ENCODE measurements at places on chromosomes 1 and 21.

DNA sequence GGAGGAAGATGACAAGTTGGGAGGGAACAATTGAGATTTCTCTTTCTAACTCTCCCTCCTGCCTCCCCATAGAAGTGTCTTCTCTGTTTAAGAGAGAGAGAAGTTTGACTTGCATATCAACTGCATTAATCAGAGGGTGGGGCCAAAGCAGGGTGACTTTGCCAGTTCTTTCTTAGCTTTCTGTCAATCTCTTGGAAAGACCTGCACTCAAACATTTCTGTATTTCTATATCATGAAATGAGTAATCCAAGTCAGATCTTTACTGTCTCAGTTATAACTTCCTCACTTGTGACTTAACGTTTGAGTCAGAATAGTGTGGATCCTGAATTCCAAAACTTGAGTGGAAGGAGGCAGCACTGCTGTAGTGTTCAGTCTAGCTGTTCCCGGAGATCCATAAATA lies 180.8 kb upstream of the KCNK2 start:
- no peak for DNase-seq

DNA sequence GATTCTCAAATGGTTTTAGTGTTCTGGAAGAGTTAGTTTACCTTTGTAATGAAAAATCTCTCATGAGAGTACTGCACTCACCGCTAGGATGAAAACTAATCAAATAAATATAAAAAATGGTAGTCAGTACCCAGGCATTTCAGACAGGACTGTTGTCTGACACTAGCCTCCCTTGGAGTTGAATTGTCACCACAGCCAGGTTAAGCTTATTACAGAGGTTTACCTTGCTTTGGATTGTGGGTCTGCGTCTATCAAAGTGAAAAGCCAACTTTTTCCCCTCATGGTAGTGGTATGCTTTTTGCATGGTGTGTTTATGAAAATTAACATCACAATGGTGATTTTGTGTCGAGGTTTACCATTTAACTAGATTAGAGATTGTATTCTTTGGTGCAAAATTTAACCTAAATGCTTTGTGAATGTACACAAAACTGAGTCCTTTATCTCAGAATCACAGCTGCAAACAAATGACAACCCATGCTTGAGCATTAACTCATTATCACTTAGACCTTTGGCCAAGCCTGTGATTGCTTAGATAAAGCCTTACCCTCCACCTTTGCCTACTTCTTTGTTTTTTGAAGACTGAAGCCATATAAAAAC lies 20.1 kb downstream of the RAP1A start:
- DNase-seq = no peak

DNA sequence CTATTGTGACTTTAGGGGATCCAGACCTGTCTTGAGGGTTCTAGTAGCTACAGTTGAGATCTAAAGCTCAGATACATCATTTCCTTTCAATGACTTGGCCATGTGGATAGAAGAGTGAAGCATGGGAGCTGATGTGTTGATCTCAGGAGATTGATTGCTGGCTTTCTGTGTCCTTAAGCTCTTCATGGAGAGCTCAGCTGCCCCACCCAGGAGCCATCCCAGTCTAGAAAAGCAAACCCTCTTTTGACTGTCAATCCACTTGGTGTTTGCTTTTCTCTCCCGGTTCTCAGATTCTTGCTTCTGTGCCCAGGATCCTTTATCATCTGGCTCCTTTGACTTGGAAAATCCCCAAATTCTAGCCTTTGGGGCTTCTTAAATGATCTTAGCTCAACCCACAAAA lies 87.2 kb downstream of the ATP1A1 start:
- DNase-seq = no peak

DNA sequence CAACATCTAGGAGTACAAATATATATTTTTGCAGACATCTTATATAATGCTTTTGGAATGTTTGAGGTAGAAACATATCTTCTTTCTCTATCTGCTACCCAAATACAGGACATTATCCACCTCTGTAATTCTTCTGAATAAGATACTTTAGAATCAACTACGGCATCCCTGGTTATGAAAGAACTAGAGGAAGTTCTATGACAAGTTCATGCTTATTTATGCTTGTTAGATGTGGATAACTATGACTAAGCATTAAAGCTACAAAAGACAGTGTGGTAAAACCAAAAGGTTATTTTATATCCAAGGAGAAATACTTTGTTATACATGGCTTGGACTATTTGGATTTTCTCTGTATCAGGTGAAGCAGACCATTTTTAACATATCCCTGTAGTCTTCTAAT lies 894.0 kb downstream of the KCNT2 start:
- DNase-seq = no peak

- no peak for DNase-seq
These were observed 561 bp downstream of the CD1E start for GRCh38 chr1:158354255-158354654.

GRCh38 chr1:61757950-61758349 lies 15.7 kb downstream of the PATJ start:
- DNase-seq = no peak

DNA sequence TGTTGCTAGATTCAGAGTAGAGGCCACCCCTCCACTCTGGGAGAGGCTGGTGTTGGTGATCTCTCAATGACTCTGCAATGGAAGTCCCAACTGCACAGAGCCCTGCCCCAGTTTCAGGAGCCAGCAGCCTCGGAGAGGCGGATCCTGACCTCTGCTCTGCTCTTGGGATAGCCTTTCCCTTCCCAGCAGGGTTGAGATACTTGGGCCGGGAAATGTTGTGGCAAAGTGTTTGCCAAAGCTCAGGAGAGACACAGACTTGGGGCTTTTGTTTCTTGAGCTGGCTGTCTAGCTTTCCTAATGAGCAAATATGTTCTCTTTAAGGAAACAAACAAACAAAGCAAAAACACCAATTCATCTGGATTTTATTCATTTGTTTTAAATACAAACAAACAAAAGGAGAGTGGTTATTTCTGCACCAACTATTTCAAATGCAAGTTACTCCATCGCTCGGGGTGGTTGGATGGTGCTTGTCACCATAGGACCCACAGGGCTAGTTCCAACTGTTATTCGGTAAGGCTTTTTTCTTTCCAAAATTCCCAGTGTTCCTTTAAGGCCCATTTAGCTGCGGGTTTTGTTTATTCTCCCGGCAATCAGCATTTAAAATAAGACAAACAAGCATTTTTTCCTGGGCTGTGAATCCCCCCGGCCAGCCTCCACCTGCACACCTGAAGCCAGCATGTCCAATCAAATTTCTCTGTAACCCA lies 193.9 kb upstream of the LMO4 start:
- no peak for DNase-seq

GRCh38 chr1:31927661-31927980 lies 10.5 kb downstream of the PTP4A2 start:
- no peak for DNase-seq

GRCh38 chr1:73356485-73356884 lies 841.5 kb downstream of the LRRIQ3 start:
- no peak for DNase-seq

DNA sequence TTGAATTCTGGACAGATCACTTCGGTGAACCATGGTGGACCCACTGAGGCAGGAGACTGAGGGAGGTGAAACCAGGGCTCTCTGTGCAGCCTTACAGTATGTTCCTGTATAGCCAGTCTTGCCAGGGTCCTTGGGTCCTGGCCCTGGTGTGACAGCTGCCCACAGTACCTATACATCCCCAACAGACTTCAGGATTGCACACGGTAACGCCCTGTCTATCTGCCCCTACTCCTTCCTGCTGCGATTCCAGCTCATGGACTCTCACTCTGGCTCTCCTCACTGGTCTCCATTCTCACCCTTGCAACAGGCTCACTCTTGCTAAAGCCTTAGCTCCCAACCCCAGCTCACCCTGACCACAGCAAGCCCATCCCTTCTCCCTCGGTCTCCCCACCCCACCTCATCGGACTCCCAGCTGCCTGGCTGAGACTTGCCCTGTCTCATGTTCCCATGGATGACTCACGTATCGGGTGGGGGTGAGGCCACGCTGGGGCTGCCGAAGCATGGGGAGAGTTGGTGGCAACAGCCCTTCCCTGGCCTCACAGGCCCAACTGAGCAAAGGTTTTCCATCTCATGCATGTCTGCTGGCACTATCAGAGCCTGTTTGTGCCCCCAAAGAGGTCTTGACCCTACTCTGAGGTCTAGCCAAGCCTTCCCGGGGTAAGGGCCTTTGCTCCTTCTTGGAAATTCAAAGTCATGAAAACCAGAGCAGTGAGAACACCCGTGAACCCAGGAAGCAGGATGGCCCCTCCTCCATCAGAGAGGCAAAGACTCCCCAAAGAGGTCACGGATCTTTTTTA lies 7.1 kb downstream of the PHLDA3 start:
- no peak for DNase-seq

DNA sequence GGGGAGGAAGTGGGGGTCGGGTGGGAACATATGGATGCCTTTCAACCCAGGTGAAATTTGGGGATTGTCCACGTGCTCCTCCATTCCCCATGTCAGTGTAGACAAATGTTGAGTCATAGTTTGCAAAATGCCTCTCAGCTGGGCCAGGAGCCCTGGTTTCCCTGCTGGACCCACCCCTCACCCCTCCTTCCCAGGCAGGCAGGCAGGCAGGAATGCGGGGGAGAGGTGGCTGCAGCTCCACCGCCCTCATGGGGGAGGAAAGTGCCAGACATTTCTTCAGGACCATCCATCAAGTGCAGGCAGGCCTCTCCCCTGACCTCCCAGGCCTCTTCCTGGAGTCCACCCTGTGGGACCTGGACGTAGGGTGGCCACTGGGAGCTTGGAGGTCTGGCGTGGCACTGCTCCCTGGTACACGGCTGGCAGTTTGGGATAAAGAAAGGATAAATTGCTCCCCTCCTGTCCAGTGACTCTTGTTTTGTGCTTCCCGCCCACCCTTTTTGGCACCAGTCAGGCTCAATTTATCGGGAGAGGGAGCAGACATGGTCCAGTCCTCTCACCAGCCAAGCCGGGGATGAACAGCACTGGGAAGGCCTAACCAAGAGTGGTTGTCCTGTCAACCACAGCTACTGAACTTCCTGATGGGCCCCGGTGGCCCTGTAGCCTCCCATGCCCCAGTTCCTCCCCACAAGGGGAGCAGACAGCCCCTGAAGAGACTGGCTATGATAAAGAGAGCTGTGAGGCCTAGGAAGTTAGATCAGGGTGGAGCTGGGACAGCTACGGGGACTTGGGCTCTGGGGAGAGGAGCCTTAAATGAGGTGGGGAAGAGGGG lies 18.9 kb downstream of the NPR1 start:
- DNase-seq = no peak

DNA sequence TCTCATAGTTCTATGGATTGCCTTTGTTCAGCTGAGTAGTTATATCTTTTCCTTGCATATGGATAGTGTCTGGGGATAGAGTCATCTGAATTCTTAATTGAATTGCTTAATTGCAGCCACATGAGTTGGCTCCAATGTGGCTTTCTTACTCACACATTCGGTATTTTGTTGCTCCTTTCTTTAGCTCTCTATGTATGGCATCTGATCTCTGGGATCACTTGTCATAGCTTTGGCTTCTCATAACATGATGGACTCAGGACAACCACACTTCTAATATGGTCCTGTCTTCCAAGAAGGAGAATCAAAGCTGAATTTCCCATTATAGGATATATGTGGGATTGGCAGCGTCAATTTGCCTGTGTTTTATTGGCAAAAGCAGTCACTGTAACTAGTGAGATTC lies 716.2 kb downstream of the NCAM2 start:
- DNase-seq = no peak

DNA sequence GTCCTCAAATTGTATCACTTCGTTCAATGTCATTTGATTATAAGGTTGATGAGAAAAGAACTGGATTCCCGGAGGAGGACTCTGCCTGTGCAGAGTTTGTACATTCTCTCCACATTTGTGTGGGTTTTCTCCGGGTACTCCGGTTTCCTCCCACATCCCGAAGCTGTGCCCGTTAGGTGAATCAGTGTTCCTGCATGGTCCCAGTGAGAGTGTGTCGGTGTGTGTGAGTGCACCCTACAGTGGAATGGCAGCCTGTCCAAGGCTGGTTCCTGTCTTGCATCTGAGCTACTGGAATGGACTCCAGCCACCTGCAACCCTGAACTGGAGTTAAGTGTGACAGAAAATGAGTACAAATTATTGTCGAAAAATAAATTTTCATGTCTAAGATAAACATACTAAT lies 92.2 kb upstream of the KCTD3 start:
- DNase-seq = no peak

GRCh38 chr1:119373465-119373864 lies 4.9 kb downstream of the HAO2 start:
- DNase-seq = no peak

- no peak for DNase-seq
These were observed 288.0 kb upstream of the KAZN start for GRCh38 chr1:14310476-14310875.
